ENCODE measurements at places on chromosomes 3 and 15.

DNA sequence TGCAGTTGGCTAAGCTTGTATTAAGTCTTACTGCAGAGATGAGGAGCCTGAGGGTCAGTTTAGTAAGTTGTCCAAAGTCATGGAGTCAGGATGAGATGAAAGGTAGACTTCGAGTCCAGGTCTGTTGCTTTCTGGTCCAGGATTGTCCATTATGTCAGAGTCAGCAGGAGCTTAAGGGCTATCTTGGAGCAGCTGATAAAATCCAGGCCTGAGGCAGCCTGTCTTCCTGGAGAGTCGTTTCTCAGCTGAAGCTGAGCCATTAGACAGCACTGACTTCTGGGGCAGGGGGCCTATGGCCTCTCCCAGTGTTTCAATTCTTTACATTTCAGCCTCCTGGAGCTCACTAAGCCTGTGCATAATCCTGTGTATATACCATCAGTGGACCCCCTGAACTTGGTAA, 219.5 kb upstream of the GAP43 start:
- no peak for DNase-seq

GRCh38 chr3:182400838-182401237, 392.5 kb upstream of the ATP11B start:
- no peak for DNase-seq

DNA sequence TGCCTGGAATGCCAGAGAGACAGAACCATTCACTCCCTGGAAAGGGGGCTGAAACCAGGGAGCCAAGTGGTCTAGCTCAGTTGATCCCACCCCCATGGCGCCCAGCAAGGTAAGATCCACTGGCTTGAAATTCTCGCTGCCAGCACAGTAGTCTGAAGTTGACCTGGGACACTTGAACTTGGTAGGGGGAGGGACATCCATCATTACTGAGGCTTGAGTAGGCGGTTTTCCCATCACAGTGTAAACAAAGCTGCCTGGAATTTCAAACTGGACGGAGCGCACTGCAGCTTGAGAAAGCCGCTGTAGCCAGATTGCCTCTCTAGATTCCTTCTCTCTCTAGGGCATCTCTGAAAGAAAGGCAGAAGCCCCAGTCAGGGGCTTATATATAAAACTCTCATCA, 310.7 kb upstream of the DPPA4 start:
- no peak for DNase-seq

- DNase-seq, result no peak
Observed at GRCh38 chr3:52153389-52154096, 680 bp downstream of the POC1A start.

DNA sequence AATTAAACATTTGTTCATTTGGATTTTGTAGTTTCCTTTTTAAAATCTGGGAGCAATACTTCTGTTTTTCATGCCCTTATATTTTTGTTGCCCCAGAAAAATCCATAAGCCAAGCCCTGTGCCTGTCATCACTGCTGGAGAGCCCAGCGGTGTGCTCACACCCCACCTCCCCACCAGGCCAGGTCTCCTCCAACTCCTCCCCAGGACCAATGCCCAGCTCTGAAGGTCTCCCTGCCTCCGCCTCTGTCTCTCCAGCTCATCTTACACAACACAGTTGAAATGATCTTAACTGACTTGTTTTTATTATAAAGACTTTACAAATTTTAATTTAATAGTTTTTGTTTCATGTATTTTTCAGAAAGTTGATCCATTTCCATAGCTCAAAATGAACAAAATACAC, 66.4 kb downstream of the RHCG start:
- no peak for DNase-seq

- no peak for DNase-seq
Observed at GRCh38 chr3:155745795-155746550, 1.1 kb upstream of the PLCH1 start.

- no peak for DNase-seq
Observed at GRCh38 chr3:181899702-181900101, 188.0 kb downstream of the SOX2 start.

- peak; percentile 0 for DNase-seq
Observed at GRCh38 chr15:53962646-53963561, 15.3 kb upstream of the UNC13C start.

DNA sequence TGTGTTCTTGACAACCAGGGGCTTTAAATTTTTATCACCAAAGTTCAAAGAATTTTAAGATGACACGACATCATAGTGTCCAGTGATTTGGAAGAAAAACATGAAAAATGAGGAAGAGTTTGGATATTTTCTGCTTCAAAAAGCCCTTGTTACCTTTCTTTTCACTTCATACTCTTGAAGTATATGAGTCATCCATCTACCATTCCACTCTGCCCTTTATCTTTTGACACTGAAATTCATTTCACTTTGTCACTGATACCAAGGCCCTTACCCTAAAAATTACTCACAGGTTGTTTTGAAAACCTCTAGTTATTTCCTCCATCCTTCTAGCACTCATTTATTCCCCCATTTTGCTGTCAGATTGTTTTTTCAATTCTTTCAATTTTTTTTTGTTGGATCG, 42.7 kb downstream of the OR5H15 start:
- no peak for DNase-seq

- no peak for DNase-seq
Observed at GRCh38 chr3:172303941-172304558, 144.2 kb downstream of the GHSR start.

- no peak for DNase-seq
Observed at GRCh38 chr15:94417501-94418293, 186.3 kb downstream of the MCTP2 start.

DNA sequence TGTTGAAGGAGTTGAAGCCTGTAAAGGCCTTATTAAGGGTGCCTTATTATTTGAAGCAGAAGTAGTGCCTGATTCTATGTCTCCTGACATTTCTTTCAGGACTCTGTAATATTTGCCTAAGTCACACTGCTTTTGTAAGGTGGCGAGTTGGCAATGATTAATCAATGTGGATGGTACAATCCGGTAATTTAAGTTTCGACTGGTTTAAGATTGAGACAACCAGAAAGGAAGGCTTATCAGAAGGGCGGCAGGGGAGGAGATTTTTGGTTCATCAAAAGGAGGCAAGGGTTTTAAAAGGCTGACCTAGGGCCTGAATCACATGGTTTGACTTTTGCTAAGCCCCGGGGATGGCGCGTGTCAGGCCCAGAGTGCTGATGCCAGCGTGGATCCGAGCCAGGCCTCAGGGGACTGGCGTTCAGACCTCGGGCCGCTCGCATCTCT, 830 bp upstream of the RNF13 start:
- no peak for DNase-seq

DNA sequence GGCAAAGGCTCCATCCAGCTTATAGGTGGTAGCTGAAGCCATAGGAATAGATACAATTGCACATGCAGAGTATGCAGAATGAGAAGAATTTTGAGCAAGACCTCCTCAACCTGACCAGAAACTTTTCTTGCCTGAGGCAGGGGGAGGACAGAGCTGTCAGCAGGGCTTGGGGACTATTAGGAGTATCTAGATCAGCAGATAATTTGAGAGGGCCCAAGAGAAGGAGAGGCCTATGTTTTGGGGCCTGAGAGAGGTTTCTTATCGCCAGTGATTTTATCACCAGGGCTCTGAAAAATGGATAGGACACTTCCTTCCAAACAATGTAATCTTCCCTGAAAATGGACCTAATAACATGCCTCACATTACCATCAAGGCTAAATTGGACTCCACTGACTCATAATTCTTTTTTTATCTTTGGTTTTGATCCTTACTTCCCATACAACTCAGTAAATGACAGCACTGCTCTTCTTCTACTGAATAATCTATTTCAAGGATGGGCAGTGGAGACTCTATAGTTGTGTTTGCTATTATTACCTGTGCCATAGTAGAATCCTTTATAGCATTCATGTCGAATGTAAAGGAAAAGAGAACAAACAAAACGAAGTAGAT, 15.8 kb upstream of the RAMAC start:
- DNase-seq, result no peak

- DNase-seq, result no peak
Observed at GRCh38 chr3:185645596-185646381, 59.7 kb downstream of the SENP2 start.

DNA sequence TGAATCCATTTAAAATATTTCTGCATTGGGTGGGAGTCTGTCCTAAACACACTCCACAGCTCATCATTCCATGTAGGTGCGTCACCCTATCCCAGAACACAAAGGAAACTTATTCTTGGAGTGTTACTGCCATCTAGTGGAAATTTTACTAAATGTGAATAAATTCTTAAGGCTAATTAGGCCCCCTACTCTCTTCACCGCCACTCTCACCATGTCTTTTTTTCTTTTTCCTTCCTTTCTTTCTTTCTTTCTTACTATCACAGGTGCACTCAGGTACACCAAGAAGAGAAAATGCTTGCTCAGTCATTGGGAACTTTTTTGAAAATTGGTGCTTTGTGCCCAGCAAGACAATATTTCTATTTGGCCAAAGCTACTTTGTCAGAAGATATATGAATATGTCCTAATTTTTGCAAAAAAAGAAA, 26.4 kb upstream of the ATP8B4 start:
- no peak for DNase-seq

GRCh38 chr15:71666763-71667620, 143.4 kb upstream of the NR2E3 start:
- no peak for DNase-seq

GRCh38 chr3:10557250-10557649, 51.9 kb upstream of the ATP2B2 start:
- DNase-seq, result no peak

GRCh38 chr3:127052121-127052561, 69.2 kb downstream of the PLXNA1 start:
- no peak for DNase-seq

DNA sequence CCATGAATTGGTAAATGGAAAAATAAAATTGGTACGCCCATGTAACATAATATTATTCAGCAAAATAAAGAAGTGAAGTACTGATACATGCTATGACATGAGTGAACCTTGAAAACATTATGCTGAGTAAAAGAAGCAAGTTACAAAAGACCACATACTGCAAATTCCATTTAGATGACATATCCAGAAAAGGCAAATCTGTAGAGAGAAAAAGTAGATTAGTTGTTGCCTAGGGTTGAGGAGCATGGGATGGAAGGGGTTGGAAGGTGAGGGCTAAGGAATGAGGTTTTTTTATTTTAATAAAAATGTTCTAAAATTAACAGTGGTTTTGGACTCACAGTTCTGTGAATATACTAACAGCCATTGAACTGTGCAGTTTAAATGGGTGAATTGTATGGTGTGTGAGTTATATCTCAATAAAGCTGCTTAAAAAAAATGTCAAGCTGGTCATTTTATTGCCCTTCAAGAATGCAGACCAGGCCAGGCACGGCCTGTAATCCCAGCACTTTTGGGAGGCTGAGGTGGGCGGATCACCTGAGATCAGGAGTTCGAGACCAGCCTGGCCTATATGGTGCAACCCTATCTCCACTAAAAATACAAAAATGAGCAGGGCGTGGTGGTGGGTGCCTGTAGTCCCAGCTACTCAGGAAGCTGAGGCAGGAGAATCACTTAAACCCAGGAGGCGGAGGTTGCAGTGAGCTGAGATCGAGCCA, 8.1 kb upstream of the DLG1 start:
- no peak for DNase-seq
